ENCODE measurements at places on chromosomes 7 and 10. TPM values are rescaled to one million over a fixed set of nuclear protein-coding genes. Genes with fewer than 3 reads are reported as not detected.

DNA sequence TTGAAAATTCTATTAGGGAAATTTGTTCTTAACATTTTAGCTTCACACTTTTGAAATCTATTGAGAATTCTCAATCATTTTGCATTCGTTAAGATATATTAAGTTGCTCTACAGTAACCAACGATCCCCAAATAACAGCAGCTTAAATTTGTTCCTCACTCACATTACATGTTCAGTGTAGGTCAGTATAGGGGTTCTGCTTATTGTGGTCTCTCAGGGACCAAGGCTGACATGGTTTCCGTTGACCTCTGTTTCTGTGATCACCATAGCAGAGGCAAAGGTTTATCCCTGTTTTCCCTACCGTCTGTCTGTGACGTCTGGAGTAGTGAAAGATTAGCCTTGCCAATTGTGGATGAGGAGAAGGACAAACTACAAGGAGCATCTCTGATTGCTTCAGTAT, 235.0 kb upstream of the CSTF2T start:
- H3K27me3 ChIP-seq: peaks cover 23% of the 10 kb centered on the region
- no peak overlapping the region for H3K4me3 ChIP-seq
- no peaks in the 10 kb centered on the region for H3K4me1 ChIP-seq

DNA sequence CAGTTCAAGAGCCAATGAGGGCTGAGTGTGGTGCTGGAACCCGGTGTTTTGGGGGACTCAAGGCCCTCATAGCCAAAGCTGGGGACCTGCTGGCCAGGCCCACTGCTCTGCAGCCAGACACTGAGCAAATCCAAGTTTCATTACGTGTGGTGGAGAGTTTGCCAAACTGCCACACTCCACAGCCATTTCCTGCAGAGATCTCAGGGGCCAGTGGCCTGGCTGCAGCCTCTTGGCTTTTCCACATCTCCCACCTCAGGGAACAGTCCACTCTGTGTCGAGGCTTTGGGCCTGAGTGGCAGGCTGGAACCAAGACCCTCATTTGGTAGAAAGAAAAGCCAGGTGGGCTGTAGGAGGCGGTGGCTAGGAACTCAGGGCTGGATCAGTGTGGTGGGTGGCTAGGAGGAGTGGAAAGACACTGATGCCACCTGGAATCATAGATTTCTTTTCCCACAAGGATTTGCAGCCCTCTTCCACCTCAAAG, 3.2 kb downstream of the HOXA11 start:
- peaks cover 13% of the 10 kb centered on the region for H3K4me1 ChIP-seq
- no peak overlapping the region for H3K27ac ChIP-seq
- H3K27me3 ChIP-seq: peaks cover 69% of the 10 kb centered on the region

GRCh38 chr7:141402277-141402996, 148.8 kb upstream of the AGK start:
- H3K4me3 ChIP-seq: no peak overlapping the region
- no peak overlapping the region for H3K27ac ChIP-seq
- peaks cover 6% of the 10 kb centered on the region for H3K27me3 ChIP-seq
- H3K36me3 ChIP-seq: no peaks in the 10 kb centered on the region
- DNase-seq: no peak
- no peaks in the 10 kb centered on the region for H3K4me1 ChIP-seq

GRCh38 chr7:139777133-139777891, 486 bp downstream of the HIPK2 start:
- peak overlapping the region; percentile 99 for H3K27ac ChIP-seq
- DNase-seq: peak; percentile 81
- H3K4me3 ChIP-seq: peak overlapping the region; percentile 99

GRCh38 chr10:90125456-90126255, 424.3 kb downstream of the KIF20B start:
- no peaks in the 10 kb centered on the region for H3K36me3 ChIP-seq
- no peaks in the 10 kb centered on the region for H3K27me3 ChIP-seq
- H3K27ac ChIP-seq: no peak overlapping the region
- DNase-seq: no peak
- no peaks in the 10 kb centered on the region for H3K4me1 ChIP-seq

- H3K4me1 ChIP-seq: no peaks in the 10 kb centered on the region
- no peak overlapping the region for H3K4me3 ChIP-seq
- H3K27ac ChIP-seq: no peak overlapping the region
- no peak for DNase-seq
- H3K36me3 ChIP-seq: no peaks in the 10 kb centered on the region
- H3K27me3 ChIP-seq: peaks cover 10% of the 10 kb centered on the region
Measured at GRCh38 chr10:96756111-96756903, 36.0 kb upstream of the PIK3AP1 start.

GRCh38 chr7:962401-963081, 8.1 kb upstream of the ADAP1 start:
- no peak for DNase-seq
- H3K27me3 ChIP-seq: peaks cover 3% of the 10 kb centered on the region
- H3K4me1 ChIP-seq: peaks cover 5% of the 10 kb centered on the region
- no peak overlapping the region for H3K27ac ChIP-seq

DNA sequence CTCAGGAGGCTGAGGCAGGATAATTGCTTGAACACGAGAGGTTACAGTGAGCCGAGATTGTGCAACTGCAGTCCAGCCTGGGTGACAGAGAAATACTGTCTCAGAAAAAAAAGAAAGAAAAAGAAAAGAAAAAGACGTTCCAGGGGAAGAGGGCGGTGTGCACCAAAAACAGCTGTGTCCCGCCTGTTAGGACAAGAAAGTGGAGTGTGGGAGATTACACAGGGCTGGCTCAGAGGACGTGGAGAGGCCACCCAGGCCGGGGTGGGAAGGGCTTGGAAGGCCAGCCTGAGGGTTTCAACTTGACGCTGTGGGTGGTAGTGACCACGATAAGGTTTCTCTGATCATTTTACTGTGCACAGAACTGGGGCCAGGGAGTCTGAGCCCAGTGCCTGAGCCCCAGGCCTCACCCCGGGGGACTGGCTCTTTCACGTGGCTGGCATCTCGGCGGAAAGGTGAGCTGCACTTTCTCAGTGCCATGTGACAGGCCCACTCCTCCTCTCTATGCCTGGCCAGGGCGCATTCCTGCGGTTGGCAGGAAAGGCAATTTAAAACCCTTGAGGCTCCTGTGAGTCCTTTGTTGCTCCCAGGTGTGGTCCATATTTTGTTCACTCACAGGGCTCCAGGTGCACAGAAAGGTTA, 13.9 kb downstream of the RHBDD2 start:
- peaks cover 13% of the 10 kb centered on the region for H3K36me3 ChIP-seq
- no peak overlapping the region for H3K4me3 ChIP-seq
- H3K4me1 ChIP-seq: peaks cover 4% of the 10 kb centered on the region
- H3K27ac ChIP-seq: peak overlapping the region; percentile 49
- no peaks in the 10 kb centered on the region for H3K27me3 ChIP-seq

- no peaks in the 10 kb centered on the region for H3K36me3 ChIP-seq
- DNase-seq: no peak
- H3K4me3 ChIP-seq: no peak overlapping the region
- peaks cover 27% of the 10 kb centered on the region for H3K27me3 ChIP-seq
- H3K4me1 ChIP-seq: no peaks in the 10 kb centered on the region
Measured at GRCh38 chr7:16850614-16851466, 30.9 kb downstream of the AGR3 start.

GRCh38 chr7:135251496-135252391, 18.1 kb downstream of the STRA8 start:
- no peaks in the 10 kb centered on the region for H3K27me3 ChIP-seq
- DNase-seq: no peak
- H3K36me3 ChIP-seq: no peaks in the 10 kb centered on the region
- H3K4me1 ChIP-seq: peaks cover 3% of the 10 kb centered on the region
- no peak overlapping the region for H3K4me3 ChIP-seq
- no peak overlapping the region for H3K27ac ChIP-seq

- no peaks in the 10 kb centered on the region for H3K36me3 ChIP-seq
Measured at GRCh38 chr10:71795248-71795647, 21.9 kb upstream of the VSIR start.

DNA sequence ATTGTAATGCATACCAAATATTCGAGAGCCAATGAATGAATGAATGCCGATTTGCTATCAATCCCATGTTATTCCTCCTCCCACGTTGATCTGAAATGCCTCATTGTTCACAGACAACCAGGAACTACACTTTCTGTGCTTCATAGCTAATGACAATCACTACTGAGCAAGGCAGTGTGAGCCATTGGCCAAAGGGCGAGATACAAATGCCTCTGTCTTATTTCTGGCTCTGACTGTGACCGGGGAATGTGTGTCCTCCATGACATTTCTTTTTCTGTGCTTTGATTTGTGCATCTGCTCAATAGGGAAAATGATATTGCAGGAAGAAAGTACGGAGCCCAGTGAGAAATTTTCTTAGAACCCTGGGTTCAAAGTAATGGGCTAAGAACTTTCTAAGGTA, 217.1 kb downstream of the CXCL12 start:
- no peak overlapping the region for H3K4me3 ChIP-seq
- H3K4me1 ChIP-seq: no peaks in the 10 kb centered on the region
- no peak for DNase-seq

DNA sequence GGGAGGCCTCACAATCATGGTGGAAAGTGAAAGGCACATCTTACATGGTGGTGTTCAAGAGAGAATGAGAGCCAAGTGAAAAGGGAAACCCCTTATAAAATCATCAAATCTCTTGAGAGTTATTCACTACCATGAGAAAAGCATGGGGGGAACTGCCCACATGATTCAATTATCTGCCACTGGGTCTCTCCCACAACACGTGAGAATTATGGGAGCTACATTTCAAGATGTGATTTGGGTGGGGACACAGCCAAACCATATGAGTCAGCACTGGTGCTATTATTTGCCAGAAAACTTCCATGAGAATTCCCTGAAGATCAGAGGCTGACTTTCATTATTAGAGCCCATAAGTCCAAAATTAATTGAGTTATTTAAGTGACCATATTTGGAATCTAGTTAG, 1001.2 kb upstream of the POT1 start:
- H3K27ac ChIP-seq: no peak overlapping the region
- no peaks in the 10 kb centered on the region for H3K4me1 ChIP-seq
- no peak overlapping the region for H3K4me3 ChIP-seq
- no peaks in the 10 kb centered on the region for H3K27me3 ChIP-seq
- no peak for DNase-seq

DNA sequence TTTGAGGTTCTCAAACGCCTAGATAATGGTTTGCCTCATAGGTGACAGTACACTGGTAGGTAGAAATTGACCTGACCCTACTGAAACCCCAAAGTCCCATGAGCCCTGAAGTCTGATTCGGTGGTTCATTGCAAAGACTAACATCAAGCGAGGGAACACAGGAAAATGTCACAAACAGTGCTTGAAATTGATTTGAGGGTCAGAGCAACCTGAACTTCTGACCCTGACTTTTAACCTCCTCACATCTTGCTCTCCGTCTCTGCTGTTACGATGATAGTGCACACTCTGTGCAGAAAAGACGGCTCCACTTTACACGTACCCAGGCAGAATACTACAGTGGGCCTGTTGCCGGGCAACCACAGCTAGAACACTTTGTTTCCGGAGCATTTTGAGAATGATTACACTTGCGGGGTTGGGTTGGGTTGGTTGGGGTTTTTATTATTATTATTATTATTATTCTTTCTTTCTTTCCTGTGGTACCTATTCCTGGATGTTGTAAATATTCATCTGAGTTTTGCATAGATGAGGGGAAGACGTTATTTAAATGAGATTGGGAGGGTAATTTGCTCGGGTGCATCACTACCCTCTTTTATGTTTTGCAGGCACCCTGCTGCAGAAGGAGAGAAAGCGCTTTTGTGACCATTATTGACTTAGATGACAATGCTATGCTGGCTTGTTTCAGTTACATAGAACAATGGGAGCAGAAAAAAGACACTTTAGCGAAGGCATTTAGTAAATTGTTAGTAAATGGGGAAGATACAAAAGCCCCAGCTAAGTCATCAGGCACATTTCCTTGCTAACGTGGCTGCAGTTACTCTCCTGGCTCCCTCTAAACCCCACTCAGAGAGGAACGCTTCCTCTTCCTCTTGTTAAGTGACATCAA, 438.1 kb upstream of the NRP1 start:
- no peak for DNase-seq
- H3K27me3 ChIP-seq: no peaks in the 10 kb centered on the region
- H3K4me3 ChIP-seq: no peak overlapping the region
- no peaks in the 10 kb centered on the region for H3K4me1 ChIP-seq
- no peak overlapping the region for H3K27ac ChIP-seq

- H3K4me1 ChIP-seq: no peaks in the 10 kb centered on the region
- no peak for DNase-seq
- H3K36me3 ChIP-seq: no peaks in the 10 kb centered on the region
- H3K27me3 ChIP-seq: peaks cover 7% of the 10 kb centered on the region
Measured at GRCh38 chr10:61108915-61109314, 164.9 kb upstream of the RHOBTB1 start.

GRCh38 chr7:24898691-24899090, 81.3 kb downstream of the OSBPL3 start:
- no peak for DNase-seq
- H3K27ac ChIP-seq: peak overlapping the region; percentile 71
- peaks cover 20% of the 10 kb centered on the region for H3K36me3 ChIP-seq
- H3K4me3 ChIP-seq: peak overlapping the region; percentile 6

Gene TUBAL3
- total RNA-seq: 0.14 TPM

Gene RSPH10B
- total RNA-seq: not detected

Gene HOXA5
- total RNA-seq: not detected

Gene STEAP1
- total RNA-seq: 1.1 TPM

Gene ZNF736
- 18.7 TPM for total RNA-seq

Gene C10orf105
- total RNA-seq: 0.33 TPM

Gene COL13A1
- not detected for total RNA-seq

Gene CRPPA
- total RNA-seq: 1.1 TPM

Gene OR2A5
- total RNA-seq: not detected

Gene PLPP4
- total RNA-seq: not detected

Gene C10orf62
- not detected for total RNA-seq

Gene LIPM
- total RNA-seq: not detected

Gene TBX20
- total RNA-seq: 0.24 TPM

Gene PTEN
- 48.6 TPM for total RNA-seq

All from activated CD4-positive, alpha-beta T cell treated with anti-CD3 and anti-CD28 coated beads, Interleukin-2, amount 10 ng/mL, durations not matched to agents 24 days and 14 days (primary cell).